NCI-H1417 (cell line): ENCODE measurements at places on chromosomes 11 and 22.

DNA sequence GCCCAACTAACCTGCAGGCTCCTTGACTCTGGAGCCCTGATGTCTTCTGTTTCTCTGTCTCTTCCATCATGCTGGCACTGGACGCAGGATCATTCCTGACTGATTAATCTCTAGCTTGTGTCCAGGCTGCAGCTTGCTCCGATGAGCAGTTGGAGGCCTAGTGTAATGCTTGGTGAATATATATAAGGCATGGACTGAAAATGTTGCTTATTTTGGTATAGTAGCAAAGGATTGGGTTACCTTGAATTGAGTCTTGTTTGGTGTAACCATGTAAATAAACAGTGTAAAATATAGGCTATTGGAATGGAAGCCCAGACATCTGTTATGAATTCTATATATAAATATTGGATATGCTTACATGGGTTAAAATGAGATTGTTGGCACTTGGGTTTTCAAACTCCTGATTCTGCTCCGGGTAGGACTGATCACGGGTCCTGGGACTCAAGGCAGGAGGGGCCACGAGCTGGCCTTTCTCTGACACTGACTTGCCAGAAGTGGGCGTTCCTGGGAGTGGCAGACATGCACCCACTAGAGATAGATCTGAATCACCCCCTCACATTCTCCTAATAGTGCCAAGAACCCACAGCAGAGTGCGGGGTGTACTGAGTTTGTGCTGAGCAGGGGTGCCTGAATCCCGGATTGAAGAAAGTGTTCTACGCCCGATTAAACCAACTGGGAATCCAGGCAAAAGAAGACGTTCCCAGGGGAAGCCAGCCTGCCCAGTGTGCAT lies 25.8 kb downstream of the LRP5 start:
- DNase-seq: no peak

GRCh38 chr11:12998336-12998735 lies 10.8 kb upstream of the RASSF10 start:
- no peak for DNase-seq

GRCh38 chr22:25142102-25142501 lies 57.6 kb upstream of the CRYBB3 start:
- DNase-seq: no peak

GRCh38 chr11:117300283-117300663 lies 9.1 kb downstream of the BACE1-AS start:
- DNase-seq: no peak

DNA sequence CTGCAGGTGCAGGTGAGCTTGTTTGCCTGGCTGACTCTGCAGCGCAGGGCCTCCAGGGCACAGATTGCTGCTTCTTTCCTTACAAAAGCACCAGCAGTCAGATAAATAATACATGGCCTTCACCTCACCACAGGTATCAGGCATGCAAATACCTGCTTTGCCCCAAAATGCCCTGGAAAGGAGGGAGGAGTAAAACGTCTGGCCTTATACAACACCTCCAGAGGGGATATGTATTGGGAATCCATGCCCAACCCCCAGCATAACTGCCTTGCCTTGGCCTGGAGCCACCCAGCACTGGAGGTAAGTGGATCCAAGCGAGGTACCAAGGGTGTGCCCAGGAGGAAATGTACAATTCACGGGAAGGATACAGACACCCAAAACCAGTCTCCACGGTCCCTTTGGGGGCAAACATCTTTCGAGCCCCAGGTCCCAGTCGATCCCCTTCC lies 860 bp downstream of the TMEM184B start:
- DNase-seq: peak; percentile 36

GRCh38 chr22:25354456-25354855 lies 135.0 kb downstream of the CRYBB2 start:
- DNase-seq: no peak

- DNase-seq: no peak
Observed at GRCh38 chr11:28757725-28758515, 649.7 kb downstream of the METTL15 start.

DNA sequence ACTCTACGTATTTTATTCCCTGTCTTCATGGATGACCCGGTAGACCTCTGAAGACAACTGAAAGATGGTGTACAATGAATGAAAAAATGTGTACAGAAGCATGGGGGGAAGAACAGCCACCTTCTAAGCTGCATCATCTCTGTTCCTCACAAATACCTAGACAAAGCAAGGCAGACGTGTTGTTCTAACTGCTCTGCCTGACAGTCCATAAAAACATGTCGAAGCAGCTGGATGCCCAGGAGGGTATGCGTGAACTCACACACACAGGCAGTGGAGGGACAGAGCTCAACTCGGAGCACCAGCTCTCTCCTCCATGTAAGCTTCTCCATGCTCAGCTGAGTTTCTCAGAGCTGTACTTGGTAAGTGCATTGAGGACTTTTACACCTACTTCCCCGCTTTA lies 327.4 kb downstream of the CTTN start:
- no peak for DNase-seq

GRCh38 chr22:49052560-49052959 lies 775.1 kb downstream of the BRD1 start:
- no peak for DNase-seq

GRCh38 chr11:57787920-57788702 lies 26.5 kb downstream of the CTNND1 start:
- no peak for DNase-seq

GRCh38 chr22:29641700-29642330 lies 38.4 kb downstream of the NF2 start:
- DNase-seq: peak; percentile 20

GRCh38 chr11:80031014-80031600 lies 590.3 kb upstream of the TENM4 start:
- no peak for DNase-seq

DNA sequence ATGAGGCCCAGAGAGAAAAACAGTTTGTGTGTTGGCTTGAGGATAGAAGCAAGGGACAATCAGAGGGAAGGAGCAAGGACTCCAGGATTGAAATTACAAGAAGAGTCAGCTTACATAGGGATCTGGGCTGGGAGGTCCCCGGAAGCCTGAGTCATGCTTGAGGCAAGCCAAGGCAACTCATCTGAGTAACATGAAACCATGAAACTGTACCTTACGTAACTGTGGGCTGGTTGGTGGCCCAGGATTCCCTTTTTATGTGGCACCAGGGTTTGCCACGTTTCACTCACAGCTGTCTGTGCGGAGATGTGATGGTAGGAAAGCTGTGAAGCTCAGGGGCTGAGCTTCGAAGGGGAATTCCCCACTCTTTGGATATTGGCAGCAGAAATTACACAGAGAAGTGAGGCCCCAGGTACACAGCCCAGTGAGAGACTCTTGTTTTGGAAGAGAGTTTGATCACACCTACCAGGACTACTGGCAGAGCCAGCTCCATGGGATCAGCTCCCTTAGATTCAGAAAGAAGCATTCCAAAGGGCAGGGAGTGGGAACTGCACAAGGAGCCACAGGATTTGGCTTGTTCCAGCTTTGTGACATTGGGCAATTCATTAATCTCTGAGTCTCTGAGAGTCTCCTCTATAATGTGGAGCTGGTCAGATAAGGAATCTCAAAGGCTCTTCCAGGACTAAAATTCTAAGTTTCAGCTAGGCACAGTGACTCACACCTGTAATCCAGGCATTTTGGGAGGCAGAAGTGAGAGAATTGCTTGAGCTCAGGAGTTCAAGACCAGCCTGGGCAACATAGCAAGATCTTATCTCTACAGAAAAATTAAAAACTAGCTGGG lies 7.8 kb downstream of the SLC5A1 start:
- no peak for DNase-seq

DNA sequence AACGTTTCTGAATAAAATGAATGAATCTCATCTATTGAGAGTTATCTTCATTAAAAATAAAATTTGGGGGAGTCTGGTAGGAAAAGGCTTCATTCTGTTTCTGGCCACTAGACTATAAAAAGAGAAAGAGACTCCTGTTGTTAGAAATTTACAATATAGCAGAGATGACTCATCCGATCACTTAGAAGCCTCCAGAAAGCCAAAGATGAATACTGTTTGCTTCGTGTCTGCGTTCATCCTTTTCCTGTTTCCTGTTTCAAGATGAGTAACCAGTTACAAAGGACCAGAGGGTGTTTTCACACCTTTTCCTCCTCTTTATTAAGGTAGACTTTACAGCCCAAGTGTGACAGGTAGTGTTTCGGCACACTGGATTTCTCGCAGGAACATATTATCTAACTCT lies 1120.7 kb downstream of the LRRC4C start:
- DNase-seq: no peak
